T-helper 2 cell (primary cell): ENCODE measurements at places on chromosomes 2 and 18.

- no peak for DNase-seq
Measured at GRCh38 chr2:111654829-111655228, 229.2 kb downstream of the ANAPC1 start.

DNA sequence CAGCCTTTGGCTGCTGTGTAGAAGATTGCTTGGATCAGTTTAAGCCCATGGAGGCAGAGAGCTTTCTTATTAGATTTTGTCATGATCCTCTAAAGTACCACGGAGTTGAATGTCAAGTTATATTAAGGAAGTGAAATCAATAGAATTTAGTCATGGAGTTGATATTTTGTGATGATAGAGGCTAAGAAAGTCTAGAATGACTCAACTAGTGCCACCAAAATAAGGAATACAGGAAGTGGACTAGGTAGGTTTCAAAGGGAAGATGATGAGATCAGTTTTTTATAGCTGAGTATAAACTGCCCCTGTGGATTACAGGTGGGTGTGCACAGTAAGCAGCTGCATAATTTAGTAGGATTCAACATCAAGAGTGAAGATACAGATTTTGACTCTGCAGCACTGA is 25.2 kb downstream of the FBXO36 start:
- peak; percentile 11 for DNase-seq

GRCh38 chr18:41244591-41245037 is 710.4 kb upstream of the PIK3C3 start:
- DNase-seq: no peak

DNA sequence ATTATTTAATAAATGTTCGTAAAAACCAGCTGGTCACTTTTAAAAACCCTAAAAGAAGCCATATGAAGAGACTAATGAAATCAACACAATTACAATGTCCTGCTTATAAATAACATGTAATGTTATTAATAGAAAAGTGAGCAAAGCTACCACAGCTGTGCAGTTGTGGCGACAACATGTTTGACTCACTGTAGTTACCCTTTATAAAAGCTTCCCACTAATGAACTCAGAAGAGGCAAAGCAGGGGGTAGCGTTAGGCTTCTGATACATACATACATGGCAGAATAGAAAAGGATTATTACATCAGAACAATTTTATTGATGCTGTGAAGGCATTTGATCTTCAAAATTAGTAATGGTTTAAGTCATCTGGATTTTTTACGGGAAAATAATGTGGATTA is 219.7 kb downstream of the SLC4A10 start:
- no peak for DNase-seq

GRCh38 chr2:2181493-2181892 is 149.6 kb downstream of the MYT1L start:
- no peak for DNase-seq

GRCh38 chr2:75087736-75088135 is 111.6 kb downstream of the TACR1 start:
- no peak for DNase-seq

- no peak for DNase-seq
Measured at GRCh38 chr2:235599596-235600338, 105.9 kb downstream of the AGAP1 start.

GRCh38 chr2:46803911-46804670 is 111.5 kb downstream of the MCFD2 start:
- DNase-seq: no peak

DNA sequence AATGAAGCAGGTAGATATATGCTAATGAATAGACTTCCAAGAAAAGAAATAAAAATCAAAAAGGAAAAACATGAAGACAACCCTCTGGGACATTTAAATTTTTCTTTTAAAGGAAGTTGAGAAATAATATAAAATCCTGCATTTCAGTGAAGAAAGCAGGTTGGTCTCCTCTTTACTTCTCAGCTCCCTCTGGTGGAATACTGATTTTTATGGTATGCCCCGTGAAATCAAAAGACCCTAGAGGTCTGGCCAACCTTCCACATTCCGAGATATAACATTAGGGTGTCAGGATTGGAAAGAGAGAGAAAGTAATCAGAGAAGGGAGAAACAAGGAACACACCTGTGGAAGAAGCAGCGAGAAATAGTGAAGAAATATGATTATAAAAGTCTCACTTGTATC is 72.7 kb downstream of the DNER start:
- DNase-seq: no peak

DNA sequence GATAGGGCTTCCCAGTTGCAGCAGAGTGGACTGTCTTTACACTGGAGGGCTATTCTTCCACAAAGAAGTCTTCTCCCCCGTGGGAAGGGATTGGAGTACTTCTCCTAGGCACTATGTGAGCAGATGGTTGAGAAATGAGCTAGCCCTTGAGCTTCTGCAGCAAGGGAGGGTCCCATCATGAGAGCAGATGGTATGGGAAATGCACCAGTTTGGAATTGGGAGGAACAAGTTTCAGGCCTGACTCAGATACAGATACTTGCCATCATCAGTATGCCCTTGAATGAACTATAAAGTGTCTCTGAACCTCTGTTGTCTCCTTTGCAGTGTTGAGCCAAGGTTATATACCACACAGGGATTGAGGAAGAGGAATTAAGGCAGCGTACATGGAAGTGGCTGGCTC is 757.4 kb downstream of the RNF144A start:
- no peak for DNase-seq

DNA sequence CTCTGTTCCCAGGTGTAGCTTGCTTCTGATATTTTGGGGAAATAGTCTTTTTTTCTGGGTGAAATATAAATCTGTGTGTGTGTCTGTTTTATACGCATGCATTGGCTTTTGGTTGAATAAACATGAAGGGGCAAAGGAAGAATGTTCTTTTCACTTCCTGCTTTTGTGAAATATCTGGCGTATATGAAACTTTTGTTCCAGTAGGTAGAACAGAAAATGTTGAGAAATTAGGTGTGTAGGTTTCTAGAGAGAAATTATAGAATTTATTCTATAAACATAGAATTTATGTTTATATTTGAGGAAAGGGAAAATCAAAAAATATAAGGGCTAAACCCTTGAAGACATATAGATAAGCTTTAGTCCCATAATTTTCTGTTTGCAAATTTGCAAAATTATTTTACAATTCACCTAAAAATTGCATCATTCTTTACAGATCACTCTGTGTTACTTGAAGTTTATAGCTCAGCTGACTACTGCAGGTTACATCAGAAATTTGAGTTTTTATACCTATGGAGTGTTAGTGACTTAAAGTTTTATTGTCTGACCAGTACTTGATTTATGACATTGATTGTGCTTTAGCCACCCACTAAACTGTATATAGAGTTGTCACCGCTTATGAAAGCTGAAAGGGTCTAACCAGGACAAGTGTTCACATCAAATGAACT is 116.1 kb downstream of the FAM117B start:
- no peak for DNase-seq
